ENCODE measurements at places on chromosomes 3 and 15.
A peak's percentile ranks its signal among the peaks of the same experiment; 100 is the strongest.

DNA sequence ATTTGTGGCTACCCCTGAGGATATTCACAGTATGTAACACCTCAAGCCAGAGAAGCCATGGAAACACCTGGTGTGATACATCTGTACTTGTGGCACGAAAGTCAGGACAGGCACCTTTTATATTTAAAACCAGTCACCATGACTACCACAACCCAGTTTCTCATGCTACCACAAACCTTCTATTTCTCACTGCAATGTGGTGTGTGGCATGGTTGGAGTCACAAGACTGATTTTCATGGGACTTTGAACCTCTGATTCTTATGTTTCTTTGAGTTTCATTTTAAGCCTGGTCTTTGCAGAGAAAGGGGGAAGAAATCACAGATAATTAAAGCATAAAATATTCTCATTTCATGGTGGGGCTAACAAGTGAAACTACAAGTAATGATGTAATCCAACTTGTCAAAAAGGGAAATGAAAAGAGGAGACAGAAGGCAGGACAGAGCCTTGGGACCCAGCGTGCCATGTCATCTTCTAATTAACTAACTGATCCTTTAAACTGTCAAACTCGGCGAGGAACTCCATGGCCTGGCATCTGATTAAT, 175.9 kb downstream of the PDZRN3 start:
- no peak for DNase-seq

DNA sequence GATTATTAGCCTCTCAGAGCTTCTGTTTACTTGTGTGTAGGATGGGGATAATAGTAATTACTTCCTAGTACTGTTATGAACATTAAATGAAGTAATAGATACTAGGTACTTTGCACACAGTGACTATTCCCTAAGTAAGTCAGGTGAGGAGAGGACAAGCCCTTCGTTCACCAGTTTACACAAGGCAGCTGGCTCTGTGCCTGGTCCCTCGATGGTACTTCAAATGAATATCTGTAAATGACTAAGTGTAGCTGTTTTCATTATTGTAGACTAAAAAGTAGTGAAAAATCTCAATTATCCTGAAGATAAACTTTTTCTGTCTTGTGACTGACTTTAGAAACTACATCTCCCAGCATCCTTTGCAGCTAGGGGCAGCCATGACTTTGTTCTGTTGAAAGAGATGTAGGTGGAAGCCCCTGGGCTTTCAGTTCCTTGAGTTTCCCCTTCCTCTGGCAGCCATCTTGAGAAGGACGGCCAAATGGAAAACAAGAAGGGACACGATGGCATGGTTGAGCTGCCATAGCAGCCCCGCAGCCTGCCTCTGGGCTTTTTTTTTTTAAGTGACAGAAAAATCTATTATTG, 11.7 kb upstream of the WNT7A start:
- no peak for DNase-seq

DNA sequence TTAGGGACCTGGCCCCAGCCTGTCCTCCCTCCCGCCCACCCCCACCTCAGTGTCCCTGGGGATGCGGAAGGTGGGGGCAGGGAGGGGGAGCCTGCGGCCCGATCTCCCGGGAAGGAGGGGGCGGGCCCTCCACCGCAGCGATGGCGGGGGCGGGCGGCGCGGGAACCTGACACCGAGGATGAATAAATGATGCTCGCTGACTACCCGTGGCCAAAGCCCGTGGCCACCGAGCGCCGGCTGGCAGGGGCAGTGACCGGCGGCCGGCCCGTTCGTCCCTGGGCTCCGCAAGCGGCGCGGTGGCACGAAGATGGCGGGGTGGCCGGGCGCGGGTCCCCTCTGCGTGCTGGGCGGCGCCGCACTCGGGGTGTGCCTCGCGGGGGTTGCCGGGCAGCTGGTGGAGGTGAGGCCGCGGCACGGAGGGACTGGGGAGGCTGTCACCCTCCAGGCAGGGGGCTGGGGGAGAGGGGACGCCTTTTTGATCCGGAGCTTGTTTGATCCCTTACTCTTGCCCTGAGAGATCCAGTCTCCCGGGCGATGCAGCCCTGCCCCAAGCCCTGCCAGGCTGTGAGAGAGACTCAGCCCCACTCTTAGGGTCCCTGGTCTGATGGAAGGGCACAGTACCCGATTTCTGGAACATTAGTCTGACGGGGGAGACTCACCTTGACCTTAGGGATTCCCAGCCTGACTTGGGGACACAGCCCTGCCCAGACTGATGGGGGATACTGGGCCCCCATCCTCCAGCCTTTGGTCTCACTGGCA, at the start of gene TMIE:
TSS of gene TMIE (plus strand) at position 212 of the 759 bp plus-strand sequence. CDS start at position 308, 96 bp downstream.
- no peak for DNase-seq

DNA sequence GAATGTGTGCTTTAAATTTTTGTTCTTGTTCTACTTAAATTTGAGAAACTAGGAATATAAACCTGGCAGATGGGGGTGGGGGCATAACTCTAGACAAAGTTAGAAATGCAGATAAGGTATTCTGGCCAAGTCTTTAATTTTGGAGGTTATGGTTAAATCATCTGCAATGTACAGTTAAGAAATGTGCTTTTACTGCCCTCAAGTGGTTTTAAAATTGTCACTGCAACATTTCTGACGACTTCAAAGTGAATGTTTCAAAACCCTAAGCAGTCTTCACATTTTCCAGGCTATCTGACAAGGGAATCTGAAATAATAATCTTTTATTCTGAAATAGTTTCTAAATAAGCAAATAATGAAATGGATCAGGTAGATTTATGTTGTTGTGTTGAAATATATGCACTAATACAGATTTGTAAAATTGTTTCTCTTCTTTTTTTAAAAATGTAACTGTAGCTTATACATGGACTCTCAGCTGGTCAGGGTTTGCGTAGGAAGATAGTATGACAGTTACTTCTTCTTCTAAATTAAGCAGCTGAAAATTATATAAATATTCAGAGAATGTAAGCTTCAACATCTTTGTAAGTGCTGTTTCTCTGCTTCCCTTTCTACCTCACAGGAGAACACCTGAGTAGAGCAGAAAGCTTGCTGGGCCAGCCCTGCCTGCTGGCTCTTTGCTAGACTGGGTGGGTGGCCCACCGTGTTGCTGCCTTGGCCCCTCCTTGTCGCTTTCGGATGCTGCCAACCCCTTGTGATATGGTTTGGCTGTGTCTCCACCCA, 45.0 kb downstream of the SUCNR1 start:
- peak; percentile 61 for DNase-seq

DNA sequence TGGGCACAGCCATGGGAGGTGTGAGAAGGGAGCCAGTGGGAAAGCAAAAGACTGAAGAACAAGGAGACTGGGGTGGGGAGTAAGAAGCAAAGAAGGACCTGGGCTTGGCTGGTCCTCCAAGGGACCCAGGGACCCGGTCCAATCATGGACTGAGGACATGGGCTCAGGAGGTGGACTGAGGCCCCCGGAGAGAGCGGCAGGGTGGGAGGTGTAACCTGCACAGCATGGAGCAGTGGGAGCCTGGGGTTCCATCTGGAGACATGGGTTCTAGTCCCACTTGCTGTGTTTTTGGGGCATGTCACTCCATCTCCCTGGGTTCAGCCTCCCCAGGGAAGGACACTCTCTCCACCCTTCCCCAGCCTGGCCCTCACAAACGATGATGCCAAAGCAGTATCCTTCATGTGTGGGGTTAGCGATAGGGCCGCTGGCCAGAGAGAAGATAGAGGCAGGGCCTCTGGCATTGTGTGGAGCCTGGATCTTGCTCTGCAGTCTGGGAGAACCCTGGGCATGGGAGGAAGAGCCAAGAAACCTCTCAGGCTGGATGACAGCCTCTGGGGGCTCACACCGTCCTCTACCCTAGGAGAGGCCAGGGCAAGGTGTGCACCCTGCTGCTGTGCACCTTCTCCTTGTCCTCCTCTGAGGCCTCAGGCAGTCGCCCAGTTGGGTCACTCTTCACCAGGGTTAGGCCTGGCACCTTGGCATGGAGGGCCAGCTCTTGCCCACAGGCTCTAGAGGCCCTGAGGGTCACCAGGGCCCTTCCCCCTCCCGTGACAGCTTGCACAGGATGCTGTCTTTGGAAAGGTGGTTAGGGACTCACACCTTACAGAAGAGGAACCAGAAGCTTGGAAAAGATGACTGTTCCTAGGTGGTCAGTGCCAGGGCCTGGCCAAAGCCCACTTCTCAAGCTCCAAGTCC, 26.0 kb downstream of the FBXW12 start:
- no peak for DNase-seq

DNA sequence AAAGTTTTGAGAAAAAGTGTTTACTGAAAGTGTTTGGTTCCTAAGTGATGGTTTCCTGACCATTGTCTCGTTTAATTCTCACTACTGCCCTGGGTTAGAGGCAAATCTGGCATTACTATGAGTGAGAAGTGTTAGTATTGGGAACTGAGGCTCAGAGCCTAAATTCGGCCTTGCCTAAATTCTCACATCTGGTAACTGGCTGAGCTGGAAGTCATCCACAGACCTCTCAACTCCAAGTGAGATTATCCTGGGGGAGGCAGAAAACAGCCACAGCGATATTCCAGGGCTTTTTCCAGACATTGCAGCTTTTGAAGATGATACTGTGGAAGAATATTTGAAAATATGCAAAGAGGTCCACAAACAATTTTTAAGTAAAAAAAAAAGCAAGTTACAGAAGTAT, 85.1 kb upstream of the TRA2B start:
- no peak for DNase-seq

GRCh38 chr3:128734523-128735189, 8.7 kb downstream of the RAB7A start:
- DNase-seq: no peak

DNA sequence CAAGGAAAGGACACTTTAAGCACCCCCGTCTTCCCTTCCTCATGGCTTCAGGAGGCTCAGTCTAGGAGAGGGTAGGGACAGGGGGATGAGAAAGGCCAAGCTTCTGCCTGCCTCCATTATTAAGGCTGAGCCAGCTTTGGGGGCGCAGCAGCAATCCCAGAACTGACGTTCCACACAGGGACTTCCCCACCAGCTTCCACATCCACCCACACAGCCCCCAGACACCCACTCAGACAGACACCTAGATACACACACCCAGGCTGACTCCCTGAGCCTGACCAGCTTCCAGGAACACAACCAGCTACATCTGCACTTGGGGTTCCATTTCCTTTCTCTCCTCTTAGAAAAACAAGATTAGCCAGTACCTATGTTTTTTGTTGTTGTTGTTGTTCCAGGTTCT, 4.7 kb downstream of the HCN4 start:
- DNase-seq: no peak

DNA sequence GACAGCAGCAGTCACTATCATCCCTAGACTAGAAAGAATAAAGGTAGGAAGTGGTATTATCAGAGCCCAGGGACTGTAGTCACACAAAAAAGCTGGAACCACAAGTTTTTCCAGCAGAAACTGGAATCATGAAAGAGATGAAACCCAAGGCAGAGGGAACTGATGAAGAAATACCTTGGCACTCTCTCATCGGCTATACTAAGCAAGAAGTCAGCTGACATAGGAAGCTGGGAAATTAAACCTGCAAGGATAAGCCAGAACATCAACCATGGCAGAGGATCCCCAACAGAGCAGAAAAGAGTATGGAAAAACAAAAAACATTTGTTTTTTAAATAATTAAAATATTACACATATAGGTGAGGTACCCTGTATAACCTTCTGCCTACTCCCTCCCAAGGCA, 86.5 kb downstream of the AQR start:
- DNase-seq: no peak

DNA sequence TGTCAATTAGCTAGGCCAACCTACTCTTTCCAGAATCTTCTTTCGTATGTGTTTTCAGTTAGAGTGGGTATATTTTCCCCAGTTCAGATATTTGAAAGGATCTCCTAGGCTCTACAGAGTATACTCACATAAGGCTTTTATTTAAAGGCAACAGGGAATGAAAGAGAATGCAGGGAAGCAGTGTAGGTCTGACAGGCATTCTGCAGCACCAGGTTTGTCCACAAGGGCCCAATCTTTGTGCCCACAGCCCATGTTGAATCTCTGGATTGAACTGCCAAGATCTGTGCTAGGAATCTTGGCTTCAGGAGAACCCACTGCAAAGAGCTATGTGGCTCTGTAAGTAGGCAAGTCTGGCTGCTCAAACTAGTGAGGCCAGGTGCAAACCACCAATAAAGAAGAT, 24.2 kb upstream of the GALNT15 start:
- DNase-seq: no peak

GRCh38 chr3:55487381-55488241, 505 bp upstream of the WNT5A start:
- DNase-seq: peak; percentile 28

DNA sequence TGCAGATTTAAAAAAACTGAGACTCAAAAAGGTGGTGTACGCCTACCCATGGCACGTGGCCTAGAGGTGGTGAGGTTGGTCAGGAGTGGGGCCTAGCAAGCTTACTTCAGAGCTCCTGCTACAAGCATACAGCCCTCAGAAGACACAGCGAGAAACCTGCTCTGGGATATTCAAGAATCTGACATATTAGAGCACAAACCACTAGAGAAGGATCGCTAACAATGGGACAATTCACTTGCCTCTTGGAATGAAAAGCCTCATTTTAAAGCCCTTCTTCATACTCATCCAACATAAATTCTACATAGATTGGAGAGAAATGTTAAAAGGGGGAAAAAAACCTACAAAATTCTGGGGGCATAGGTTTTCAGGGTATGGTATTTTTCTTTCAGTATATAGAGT, 118.0 kb upstream of the ARHGEF3 start:
- DNase-seq: peak; percentile 88

DNA sequence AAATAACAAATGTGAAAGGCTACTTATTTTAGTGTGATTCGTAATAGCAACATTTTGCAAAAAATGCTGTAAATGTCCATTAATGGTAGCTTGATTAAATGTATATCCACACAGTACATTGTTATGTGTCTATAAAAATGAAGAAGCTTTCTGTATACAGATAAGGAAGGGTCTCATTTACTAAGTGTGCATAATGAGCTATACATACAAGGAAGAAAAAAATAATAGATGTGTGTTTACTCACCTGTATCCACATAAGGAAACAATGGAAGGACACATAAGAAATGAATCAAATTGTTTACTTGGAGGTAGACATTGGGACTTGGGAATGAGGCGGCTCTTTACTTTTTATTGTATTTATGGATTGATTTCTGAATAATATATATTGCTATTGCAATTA, 34.9 kb downstream of the MED12L start:
- no peak for DNase-seq

- DNase-seq: no peak
These were observed 229.1 kb downstream of the EPHB1 start for GRCh38 chr3:135023996-135024658.

GRCh38 chr3:143203142-143203541, 83.6 kb downstream of the CHST2 start:
- no peak for DNase-seq

DNA sequence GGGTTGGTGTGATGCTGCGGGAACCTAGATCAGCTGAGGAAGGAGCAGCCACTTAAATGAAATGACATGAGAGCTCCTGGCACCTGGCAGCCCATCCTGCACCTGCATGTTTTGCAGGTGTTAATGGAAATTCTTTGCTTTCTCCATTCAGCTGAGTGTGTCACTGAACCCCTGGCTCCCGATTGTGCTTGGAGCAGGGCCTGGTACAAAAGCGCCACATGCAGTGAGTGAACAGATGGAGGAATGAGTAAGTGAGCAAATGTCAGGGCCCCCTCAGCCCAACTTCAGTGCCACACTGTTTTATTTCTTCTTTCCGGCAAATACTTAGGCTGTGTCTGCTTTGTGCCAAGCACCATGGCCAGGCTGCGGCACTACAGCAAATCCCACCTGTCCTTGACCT, 132.2 kb downstream of the ASB7 start:
- DNase-seq: no peak
